ENCODE measurements at places on chromosomes 7 and 10. TPM values are rescaled to one million over a fixed set of nuclear protein-coding genes. Genes with fewer than 3 reads are reported as not detected.

The XRCC2 gene
- 24.0 TPM for total RNA-seq

The FFAR4 gene
- not detected for total RNA-seq

The IMPDH1 gene
- 95.8 TPM for total RNA-seq

The ADCY1 gene
- 2.9 TPM for total RNA-seq

The CALHM1 gene
- total RNA-seq: not detected

The GPR158 gene
- not detected for total RNA-seq

The PLCE1 gene
- total RNA-seq: not detected

The PDZD7 gene
- 0.47 TPM for total RNA-seq

The BEND7 gene
- not detected for total RNA-seq

The C10orf120 gene
- total RNA-seq: not detected

The WDR86 gene
- not detected for total RNA-seq

The PLPP4 gene
- total RNA-seq: not detected

The PCDH15 gene
- not detected for total RNA-seq

The C7orf33 gene
- not detected for total RNA-seq

The SMO gene
- total RNA-seq: 0.56 TPM

The MYPN gene
- not detected for total RNA-seq

The IFIT1 gene
- 0.59 TPM for total RNA-seq

The ASIC3 gene
- total RNA-seq: 4.1 TPM

The CPA5 gene
- total RNA-seq: 1.3 TPM

The METTL27 gene
- total RNA-seq: 1.8 TPM

The NCF1 gene
- total RNA-seq: 0.39 TPM

The HMX2 gene
- total RNA-seq: not detected

The RBM17 gene
- 265 TPM for total RNA-seq

The COL28A1 gene
- not detected for total RNA-seq

The TNS3 gene
- total RNA-seq: 4.1 TPM

The PRKCQ gene
- total RNA-seq: 45.9 TPM

The SHH gene
- not detected for total RNA-seq

The ANKRD30A gene
- total RNA-seq: not detected

The SPDYE5 gene
- total RNA-seq: not detected

The TMEM196 gene
- total RNA-seq: not detected

The PON3 gene
- not detected for total RNA-seq

The TMEM273 gene
- 16.2 TPM for total RNA-seq

The MEOX2 gene
- total RNA-seq: not detected

The ACSM6 gene
- not detected for total RNA-seq

The SYT15 gene
- 1.5 TPM for total RNA-seq

The AVL9 gene
- 50.6 TPM for total RNA-seq

The TMEM140 gene
- total RNA-seq: 4.5 TPM
